ENCODE measurements at places on chromosomes 16 and 17.

DNA sequence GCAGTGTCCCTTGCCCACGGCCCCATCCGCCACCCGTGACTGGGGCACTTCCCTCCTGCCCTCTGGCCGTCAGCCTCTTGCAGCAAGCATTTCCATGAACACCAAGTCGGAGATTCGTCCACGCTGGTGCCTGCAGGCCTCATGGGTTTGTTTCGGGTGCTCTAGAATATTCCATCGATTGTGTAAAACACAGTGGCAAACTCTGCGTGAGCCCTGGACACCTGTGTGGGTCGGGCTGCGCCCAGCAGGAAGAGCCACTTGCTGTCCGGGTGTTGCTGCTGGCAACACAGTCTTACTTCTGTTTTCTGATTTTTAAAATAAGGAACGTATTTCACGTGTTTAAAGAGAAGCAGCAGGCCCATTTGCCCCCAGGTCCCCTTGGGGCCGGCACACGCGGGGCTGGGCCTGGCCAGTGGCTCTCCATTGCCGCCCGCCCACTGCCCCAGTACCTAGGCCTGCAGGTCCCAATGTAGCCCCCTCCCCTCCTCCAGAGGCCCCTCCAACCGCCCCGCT lies 10.0 kb downstream of the CYBC1 start:
- no peak for DNase-seq

- DNase-seq: no peak
These were observed 68.8 kb downstream of the CMIP start for GRCh38 chr16:81513204-81514040.

DNA sequence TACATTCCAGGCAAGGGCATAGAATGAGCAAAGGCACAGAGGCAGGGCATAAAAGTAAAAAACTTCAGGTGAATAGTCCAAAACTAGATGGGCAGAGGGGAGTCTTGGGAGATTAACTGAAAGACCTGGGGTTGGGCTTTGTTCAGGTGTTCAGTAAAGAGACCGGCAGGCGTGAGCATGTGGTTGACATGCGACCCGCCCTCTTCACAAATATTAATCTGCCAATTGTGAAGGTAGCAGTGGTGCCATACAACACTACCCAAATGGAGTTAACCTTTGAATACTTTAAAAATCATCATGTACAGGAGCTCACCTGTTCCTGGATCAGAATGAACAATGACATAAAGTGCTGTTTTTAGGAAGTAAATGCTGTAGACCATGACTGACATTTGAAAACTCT lies 225.5 kb downstream of the LGALS9B start:
- no peak for DNase-seq

GRCh38 chr16:89482150-89482816 lies 8.1 kb downstream of the ANKRD11 start:
- no peak for DNase-seq

GRCh38 chr16:59848296-59848695 lies 1114.2 kb upstream of the GOT2 start:
- DNase-seq: no peak

DNA sequence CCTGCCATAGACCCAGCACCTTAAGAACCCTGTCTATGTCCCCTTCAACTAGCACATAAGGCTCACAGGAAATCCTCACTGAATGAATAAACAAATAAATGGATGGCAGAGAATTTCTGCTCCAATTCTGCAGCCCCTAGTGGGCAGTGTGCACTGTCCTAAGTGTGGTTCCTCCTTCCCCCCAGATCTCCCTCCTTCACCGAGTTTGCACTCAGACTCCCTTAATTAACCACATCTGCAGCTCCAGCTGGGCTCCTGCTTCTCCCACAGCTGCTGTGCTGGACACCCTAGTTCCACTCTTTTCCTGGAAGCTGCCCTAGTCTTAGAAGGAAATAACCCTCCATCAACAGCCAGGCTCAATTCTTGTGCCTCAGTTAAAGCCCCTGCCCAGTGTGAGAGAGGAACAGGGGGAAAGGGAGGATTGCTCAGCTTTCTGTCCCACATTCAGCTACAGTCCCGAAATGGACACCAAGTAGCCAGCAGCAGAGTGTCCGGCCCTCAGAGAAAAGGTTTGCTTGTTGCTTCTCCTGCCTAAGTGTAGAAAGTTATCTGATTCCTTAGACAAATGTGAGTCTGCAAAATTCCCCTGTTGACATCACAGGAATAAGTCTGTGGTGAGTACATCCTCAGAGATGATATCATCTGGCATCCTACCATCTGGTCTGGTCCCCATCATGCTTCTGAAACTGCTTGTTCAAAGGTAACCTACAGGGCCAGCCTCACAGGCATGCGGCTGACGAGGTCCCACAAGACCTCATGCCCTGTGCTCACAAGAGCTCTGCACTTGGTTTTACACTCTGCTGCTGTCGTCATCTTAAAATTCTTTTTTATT lies 12.3 kb downstream of the LRRC3C start:
- DNase-seq: no peak

DNA sequence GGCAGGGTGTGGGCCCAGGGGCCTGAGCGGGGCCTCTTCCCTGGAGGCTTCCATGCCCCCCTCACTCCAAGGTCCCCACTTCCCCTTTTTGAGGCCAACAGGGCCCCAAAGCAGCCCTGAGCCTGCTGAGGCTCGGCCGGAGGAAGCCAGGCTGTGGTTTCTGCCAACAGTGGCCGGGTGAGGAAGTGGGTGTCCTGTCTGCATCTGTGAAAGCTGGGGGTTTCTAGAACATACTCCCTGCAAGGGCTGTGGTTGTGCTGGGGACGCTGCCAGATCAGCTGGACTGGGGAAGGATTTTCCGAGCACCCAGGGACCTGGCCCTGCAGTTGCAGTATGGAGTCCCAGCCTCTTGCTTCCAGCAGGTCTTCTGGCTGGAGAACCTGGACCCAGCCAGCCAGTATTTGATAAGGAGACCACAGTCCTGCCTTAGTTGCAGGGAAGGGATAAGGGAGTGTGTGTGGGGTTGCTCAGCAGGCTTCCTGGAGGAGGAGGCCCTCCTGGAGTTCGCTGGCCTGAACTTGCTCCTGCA lies 15.7 kb downstream of the ADCY7 start:
- no peak for DNase-seq

DNA sequence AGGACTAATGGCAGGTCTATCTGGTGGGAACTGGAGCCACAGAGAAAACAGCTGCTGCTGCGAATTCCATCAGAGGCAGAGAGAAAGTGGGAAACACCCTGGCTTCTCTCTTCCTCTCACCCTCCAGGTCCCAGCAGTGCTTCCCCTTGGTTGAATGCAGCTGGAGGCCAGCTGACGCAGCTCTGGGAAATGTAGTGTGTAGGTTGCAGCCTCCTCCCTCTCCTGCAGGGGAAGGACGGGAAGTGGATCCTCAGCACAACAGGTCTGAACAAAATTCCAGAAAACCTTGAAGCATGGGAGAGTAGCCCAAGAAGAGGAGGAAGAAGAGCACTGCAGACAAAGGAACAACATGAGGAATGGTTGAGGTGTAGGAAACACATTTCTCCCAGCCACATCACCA lies 67.8 kb upstream of the MMP2 start:
- DNase-seq: no peak

- DNase-seq: peak; percentile 8
These were observed 23.5 kb downstream of the NUP93 start for GRCh38 chr16:56753410-56753809.

DNA sequence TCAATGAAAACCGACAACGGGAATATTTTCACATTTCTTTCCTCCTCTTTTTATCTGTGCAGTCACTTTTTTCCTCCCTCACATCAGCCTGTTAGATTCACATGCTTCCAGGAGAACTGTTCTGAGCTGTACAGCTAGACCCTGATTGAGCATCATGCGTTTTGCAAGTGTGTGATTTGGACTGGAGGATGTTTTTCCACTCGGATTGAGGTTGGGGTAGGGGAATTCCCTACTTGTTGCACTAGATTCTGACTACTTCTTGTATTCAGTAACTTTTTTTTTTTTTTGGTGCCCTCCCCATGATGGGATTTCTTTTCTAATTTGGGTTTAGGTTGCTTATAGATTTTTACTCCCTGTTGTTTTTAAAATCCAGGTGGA lies 4.8 kb downstream of the MSI2 start:
- no peak for DNase-seq

GRCh38 chr16:72443809-72444208 lies 271.9 kb upstream of the PMFBP1 start:
- DNase-seq: no peak

- DNase-seq: no peak
These were observed 69.6 kb upstream of the GSE1 start for GRCh38 chr16:85543536-85543935.

DNA sequence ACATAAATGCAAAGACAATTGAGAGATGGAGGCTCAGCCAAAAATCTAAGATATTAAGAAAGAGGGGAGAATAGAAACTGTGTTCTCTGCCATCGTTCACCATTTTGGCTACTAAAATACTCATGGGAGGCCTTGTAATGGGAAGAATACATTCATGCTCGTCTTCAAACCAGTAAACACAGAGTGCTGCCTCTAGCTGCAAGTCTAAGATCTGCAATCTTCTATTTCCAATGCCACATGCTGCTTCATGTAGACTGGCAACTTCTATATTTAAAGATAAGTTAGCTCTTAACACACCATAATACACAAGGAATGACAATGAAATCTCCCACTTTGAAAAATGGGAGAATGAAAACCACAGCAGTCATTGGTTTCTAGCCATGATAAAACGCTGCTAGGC lies 387.3 kb downstream of the HS3ST3B1 start:
- no peak for DNase-seq

GRCh38 chr16:80066805-80067580 lies 466.5 kb upstream of the MAF start:
- no peak for DNase-seq
